ENCODE measurements at places on chromosomes 11 and 22.

GRCh38 chr22:38115423-38116205 lies 5.1 kb upstream of the BAIAP2L2 start:
- no peak for DNase-seq

- DNase-seq, result no peak
These were observed 3.6 kb downstream of the PLA2G6 start for GRCh38 chr22:38177926-38178604.

DNA sequence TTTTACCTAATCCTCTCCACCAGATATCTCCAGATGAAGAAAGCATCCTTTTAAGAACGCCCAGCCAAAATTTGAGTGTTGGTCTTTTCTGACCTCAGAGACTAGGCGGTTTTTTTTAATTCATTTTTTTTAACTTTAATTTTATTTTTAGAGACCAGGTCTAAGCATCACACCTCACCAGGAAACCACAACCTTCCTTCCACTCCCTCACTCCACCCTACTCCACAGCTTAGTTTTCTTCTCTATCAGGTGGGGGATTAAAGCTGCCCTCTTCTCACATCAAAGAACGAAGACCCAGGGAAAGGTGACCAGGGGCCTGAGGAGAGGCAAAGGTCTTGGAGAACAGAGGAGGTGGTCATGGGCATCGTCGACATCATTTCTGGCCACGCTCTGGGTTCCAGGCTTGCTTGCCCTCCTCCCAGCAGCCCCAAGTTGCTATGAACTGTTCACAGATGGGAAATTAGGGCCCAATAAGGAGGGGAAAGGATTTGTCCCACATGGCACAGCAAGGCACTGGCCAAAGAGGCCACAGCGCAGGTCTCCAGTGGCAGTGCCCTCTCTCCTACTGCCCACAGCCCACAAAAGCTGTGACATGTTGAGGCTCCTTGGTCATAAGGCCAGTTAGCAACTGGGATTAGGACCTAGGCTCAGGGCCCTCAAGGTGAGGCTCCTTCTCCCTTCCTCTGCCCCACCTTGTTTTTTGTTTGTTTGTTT lies 1.4 kb upstream of the PEX16 start:
- no peak for DNase-seq

DNA sequence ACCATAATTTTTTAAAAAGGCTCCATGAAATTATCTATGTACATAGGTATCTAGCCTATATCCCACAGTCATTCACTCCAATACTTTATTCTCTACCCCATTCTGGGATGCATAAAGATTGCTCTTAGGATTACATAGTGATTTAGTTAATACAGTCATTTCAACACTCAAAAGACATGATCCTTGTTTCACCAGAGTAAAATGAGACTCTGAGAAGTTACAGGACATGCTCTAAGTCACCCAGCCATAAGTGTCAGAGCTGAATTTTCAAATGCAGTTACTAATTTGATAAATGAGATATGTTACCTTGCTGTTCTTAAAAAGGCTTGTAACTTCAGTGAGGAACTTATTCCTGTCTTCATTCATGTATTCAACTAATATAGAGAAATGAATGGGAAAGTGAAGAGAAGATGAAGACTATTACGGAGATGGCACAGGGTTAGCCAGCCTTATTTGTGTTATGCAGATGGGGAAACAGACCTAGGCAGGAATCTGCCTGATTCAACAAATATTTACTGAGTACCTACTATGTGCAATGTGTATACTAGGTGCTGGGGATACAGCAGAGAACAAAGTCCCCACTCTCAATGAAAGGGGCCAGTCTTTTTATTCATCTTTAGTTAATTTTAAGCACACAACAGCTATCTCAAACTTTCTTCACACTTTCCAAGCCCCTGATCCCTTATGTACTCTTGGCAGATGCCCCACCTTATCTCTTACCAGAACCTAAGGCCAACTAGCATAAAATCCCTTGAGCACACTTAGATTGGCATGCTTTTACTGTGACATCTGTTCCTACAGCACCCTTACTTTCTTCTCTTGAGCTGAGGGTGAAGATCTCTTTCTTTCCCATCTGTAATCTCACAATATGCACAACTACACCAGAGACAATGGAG lies 21.6 kb downstream of the MAPK1 start:
- DNase-seq, result no peak

- no peak for DNase-seq
These were observed 78.9 kb downstream of the GRK3 start for GRCh38 chr22:25643232-25644000.
